ENCODE measurements at places on chromosomes 7 and 10. TPM values are rescaled to one million over a fixed set of nuclear protein-coding genes. Genes with fewer than 3 reads are reported as not detected.

DNA sequence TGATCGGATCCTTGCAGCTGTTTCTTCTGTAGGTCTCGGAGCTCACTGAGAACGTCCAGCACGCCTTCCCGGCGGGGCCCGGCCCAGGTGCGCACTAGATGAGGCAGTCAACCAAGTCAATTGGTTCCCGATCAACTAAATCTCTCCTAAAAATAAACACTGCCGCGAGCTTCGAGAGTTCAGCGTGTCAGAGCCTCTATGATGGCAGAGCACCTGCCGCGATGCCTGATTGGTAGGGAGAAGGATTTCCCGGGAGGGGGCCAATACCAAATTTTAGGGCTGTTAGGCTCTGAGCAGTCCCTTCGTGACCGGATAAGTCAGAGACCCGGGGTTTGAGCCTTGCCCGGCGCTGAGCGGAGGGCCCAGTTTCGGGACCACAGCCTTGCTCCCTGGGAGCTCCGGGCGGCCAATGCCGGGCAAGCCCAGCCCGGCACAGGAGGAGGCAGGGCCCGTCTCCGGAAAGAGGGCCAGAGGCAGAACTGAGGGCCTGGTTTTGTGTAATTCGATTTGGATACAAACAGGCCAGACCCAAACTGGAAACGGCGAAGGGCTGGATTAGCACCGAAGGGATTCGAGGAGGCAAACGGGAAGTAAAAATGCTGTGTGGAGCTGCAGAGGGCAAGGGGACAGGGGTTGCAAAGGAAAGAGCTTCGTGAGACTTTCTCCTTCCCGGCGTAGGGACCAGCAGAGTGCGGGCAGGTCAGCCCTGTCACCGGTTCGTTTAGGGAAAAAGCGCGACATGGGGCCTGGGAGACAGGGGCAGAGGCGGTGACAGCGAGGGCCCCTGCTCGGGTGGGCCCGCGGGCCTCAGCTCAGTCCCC, 569 bp downstream of the SLC26A5 start:
- no peak for DNase-seq

GRCh38 chr7:123211545-123211944, 11.8 kb upstream of the SLC13A1 start:
- DNase-seq: no peak

DNA sequence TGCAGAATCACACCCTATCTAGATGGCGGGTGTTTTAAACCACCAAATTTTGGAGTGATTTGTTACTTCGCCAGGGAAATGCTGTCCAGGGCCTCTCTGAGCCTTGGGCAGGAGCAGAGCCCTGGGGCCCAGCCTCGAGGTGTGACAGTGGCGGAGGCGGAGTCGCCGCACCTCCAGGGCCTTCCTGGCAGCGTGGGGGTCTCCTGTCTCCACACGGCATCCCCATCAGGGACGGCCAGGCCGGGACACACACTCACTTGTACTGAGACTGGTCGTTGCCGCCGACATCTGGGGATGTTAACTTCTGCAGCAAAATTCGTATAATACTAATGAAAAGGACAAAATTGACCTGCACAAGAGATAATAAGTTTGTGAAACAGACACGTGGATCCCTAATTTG, 110.7 kb downstream of the VIPR2 start:
- no peak for DNase-seq

- DNase-seq: peak; percentile 20
These were observed 1.2 kb upstream of the TMEM178B start for GRCh38 chr7:141072548-141073172.

DNA sequence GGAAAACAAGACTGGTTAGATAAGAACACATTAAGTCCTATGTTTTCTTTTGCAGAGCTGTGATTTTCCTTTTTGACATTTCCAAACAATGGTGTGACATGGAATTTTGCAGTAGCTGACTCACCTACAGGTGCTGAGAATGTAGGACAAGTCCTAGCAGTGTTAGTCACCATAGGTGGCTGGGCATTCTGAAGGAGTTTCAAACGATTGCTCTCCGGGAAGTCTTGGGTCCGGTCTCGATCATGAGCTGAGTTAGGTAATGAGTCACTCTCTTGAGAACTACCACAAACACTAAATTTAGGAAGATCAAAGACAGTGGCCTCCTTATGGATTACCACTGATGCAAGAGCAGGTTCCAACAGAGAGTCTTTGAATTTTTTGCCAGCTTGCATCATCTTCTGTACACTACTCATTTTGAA, 3.6 kb downstream of the FIGNL1 start:
- no peak for DNase-seq

DNA sequence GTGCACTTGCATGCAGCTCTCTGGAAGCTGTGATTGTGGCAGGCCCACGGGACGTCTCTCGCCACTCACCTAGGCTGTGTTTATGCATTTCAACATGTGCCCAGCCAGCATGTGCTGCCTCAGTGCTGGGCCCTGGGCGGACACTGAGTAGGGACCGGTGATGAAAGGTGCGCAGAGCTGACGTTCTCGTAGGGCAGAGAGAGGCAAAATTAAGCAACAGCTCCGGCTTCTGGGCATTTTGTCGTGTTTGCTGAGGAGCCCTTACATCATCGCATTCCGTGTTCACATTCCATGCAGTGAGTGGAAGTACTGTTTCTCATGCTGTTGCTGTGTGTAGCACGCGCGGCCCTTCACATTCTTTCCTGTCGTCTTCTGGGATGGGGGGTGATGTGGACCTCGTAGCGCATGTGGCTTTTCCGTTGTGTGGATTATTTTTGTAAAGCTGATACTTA, 50.5 kb downstream of the PRF1 start:
- no peak for DNase-seq

DNA sequence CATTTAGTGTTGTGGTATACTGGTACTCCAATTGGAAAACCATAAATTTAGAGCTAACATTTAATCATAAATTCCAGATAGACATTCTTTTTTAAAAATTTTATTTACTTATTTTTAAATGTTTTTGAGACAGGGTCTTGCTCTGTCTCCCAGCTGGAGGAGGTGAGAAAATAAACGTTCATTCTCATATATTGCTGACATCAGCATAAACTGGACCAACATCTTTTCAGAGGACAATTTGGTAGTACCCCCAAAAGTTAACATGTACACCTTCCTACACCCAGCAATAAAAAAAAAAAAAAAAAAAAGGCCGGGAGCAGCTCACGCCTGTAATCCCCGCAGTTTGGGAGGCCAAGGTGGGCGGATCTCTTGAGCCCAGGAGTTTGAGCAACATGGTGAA, 5.2 kb downstream of the TAS2R60 start:
- DNase-seq: no peak

GRCh38 chr10:121851786-121852185, 76.0 kb downstream of the ATE1 start:
- no peak for DNase-seq

DNA sequence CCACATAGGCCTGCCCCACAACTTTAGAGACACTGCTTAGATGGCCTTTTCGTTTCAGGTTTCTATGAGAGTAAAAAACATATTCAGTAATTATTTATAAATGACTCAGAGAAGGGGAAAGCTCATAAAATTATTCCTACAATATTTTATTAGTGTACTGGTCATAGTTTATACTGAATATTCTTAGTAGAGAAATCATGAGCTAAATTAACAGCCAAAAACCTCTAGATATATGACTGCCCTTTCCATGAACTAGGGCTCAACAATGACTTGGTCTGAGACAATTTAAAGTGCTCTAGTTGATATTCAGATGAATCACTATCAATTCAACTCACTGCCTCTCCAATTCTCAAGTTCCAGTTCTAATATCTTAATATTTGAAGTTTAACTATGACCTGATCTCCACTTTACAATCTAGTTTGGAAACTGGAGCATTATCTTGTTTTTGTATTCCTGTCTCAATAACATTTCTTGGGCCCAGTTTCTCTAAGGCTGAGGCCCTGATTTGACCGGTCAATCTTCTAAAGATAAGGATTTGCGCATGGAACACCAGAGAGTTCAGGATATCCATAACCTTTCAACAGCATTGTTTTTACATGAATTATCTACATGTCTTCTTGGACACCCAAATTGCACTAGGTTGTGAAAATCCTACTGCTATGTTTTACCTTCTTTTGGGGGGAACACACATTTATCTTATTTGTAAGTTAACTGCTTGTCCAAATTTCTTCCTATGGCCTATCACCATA, 141.6 kb downstream of the DGKB start:
- peak; percentile 11 for DNase-seq

- no peak for DNase-seq
These were observed 210.9 kb upstream of the C7orf33 start for GRCh38 chr7:148379677-148380076.

GRCh38 chr10:16481052-16481728, 40.5 kb downstream of the C1QL3 start:
- DNase-seq: no peak

- no peak for DNase-seq
These were observed 325.4 kb upstream of the NPVF start for GRCh38 chr7:25553580-25554291.

DNA sequence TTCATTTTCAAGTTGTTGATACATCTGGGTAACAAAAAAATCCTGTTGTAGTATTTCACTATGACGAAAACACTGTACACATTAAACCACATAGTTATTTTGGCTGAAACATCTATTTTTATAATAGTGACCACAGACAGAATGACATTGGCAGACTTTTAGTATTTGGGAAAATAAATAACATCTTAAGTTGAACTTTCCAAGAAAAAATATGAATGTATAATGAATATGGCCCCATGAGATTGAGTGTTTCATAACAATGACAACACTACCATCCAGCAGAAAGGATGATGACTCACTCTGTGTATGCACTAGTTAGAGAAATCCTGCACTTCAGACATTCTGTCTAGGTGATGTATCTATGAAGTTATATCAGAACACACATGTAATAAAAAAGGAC, 118.1 kb downstream of the SEMA3D start:
- DNase-seq: no peak

- DNase-seq: no peak
These were observed 802.5 kb downstream of the GRM8 start for GRCh38 chr7:126450269-126450671.

RNF32 gene
- total RNA-seq: 1.0 TPM

GBF1 gene
- 29.3 TPM for total RNA-seq

CALCR gene
- total RNA-seq: 0.26 TPM

C10orf53 gene
- not detected for total RNA-seq

GNGT1 gene
- 0.95 TPM for total RNA-seq

SLC13A4 gene
- not detected for total RNA-seq

LDB3 gene
- 7.1 TPM for total RNA-seq

IRF5 gene
- 5.3 TPM for total RNA-seq

CRHR2 gene
- 0.16 TPM for total RNA-seq

NEUROG3 gene
- not detected for total RNA-seq

CFTR gene
- 2.0 TPM for total RNA-seq

MYPN gene
- 3.1 TPM for total RNA-seq

LLCFC1 gene
- not detected for total RNA-seq

All from urinary bladder (tissue), 4 donors.